Activated CD4-positive, alpha-beta memory T cell treated with anti-CD3 and anti-CD28 coated beads for 36 hours (primary cell): ENCODE measurements at places on chromosomes 3 and 15. TPM values are rescaled to one million over a fixed set of nuclear protein-coding genes. Genes with fewer than 3 reads are reported as not detected.

The GALNT15 gene
- not detected for total RNA-seq

The WDR93 gene
- not detected for total RNA-seq

The CRYGS gene
- total RNA-seq = 2.7 TPM

The ZNF662 gene
- 0.39 TPM for total RNA-seq

The SLC22A14 gene
- total RNA-seq = not detected

The RASL12 gene
- total RNA-seq = not detected

The RAB7A gene
- total RNA-seq = 264 TPM

The PLSCR5 gene
- not detected for total RNA-seq

The SLC38A3 gene
- total RNA-seq = not detected

The GP5 gene
- total RNA-seq = 0.31 TPM

The ANP32A gene
- total RNA-seq = 190 TPM

The SH2D7 gene
- total RNA-seq = not detected

The NCK1 gene
- total RNA-seq = 32.3 TPM

The ALDH1L1 gene
- total RNA-seq = not detected

The MOBP gene
- not detected for total RNA-seq

The KLF15 gene
- 0.46 TPM for total RNA-seq

The CCR9 gene
- not detected for total RNA-seq

The AVEN gene
- total RNA-seq = 13.4 TPM

The CCDC13 gene
- not detected for total RNA-seq

The GOLGA8S gene
- not detected for total RNA-seq

The TNFAIP8L3 gene
- total RNA-seq = not detected

The MESD gene
- 20.0 TPM for total RNA-seq

The KCNMB2 gene
- not detected for total RNA-seq

The GASK1A gene
- total RNA-seq = not detected

The FBN1 gene
- 0.34 TPM for total RNA-seq
